Activated effector memory CD4-positive, alpha-beta T cell treated with anti-CD3 and anti-CD28 coated beads, Interleukin-2, amount 50 U/mL, for 16 hours (primary cell): ENCODE measurements at places on chromosomes 7 and 10.
A peak's percentile ranks its signal among the peaks of the same experiment; 100 is the strongest.

DNA sequence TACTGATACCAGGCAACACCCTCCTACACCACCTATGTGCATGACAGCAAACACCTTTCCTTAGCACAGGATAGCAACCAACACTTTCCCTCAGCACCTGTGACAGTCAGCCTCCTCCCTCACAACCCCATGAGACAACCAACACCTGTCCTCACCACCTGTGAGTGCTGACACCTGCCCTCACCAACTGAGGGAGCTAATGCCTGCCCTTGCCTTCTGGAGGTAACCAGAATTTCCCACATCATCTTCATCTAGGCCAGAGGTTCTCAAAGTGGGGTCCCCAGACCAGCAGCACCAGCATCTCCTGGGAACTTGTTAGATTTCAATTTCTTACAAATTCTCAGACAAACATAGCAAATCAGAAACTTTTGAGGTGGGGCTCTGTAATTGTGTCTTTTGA is 112.5 kb downstream of the GRID1 start:
- peak; percentile 22 for DNase-seq

DNA sequence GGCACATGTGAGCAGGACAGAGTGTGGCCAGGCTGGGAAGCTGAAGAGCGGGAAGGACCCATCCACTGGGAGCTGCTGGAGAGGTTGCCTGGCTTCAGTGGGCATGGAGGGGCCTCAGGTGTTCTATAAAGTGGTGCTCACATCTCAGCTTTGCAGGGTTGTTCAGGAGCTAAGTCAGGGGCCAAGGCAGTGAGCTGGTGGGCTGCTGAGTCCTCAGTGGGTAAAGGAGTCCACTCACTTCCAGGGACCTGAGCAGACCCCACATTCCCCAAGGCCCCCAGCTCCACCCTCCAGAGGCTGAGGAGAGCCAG is 28.8 kb upstream of the C10orf53 start:
- peak; percentile 57 for DNase-seq

DNA sequence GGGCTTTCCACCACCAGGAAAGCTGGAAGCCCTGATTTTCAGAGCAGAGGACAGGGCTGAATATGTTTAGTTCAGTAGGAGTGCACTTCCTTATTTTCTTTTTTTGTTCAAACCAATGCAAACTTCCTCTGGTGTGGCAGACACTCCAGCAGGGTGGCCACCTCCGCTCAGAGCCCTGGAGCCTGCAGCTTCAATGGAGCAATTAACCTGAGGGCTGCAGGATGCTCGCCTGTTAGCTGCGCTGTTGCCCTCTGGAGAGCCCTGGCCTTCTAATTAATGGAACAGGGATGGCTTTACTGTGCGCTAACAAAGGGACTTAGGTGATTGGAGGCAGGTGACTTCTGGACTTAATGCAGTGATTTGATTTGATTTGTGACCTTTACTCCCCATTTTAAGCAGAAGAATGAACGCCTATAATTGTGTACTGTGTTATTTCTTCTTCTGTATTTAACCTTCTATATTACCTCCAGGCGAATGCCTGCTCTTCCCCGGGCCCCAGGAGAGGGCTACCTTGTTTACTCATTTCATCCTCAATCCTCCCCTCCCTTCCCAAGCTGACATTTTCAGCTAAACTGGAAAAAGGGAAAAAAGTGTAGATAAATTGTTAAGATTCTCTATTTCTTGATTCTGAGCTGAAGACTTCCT is 123.0 kb upstream of the CTBP2 start:
- no peak for DNase-seq

DNA sequence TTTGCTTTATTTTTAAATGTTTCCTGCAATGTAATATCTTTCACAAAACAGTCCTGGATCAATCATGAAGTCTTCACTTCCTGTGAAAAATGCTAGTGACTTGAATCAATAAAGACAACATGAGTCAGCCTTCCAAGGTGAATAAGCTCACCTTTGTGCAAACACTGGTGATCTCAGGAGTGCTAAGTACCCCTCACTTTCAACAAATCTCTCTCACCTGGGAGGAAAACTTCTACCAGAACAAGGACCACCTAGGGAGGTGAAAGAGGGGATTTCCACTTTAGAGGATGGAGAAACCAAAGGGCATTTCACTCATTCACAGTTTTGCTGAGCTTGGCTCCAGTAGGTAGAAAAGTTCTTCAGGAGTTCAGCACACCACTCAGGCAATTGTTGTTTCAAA is 64.8 kb downstream of the CALD1 start:
- DNase-seq, result no peak

DNA sequence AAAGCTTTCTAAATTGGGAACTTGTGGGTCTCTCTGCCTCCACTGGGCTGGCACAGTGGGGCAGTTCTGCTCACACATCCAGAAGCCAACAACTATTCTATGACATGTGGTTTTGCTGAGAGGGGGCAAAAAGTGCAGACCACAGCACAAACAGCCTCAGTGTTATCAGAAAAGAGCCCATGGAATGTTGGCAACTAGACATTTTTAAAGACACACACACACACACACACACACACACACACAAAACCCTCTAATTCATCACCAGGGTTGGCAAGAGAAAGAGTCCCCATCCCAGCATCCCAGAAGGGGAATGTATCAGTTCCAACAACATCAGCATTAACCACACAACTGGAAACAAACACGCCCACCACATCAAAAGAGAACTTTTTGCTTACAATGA is 117.1 kb downstream of the FGFR2 start:
- no peak for DNase-seq

- no peak for DNase-seq
These were observed 18.7 kb downstream of the SRRM3 start for GRCh38 chr7:76220185-76221057.

DNA sequence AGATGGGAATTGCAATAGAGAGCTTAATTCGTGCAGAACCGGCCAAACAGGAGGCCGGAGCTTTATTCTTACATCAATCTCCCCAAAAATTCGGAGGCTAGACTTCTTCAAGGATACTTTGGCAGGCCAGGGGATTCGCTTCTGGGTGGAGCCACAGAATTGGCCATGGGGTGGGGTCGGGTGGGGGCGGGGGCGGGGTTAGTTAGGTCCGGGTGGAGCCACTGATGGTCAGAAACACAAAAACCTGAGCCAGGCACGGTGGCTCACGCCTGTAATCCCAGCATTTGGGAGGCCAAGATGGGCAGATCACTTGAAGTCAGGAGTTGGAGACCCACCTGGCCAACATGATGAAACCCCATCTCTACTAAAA is 87.5 kb downstream of the SEPTIN14 start:
- no peak for DNase-seq

- DNase-seq, result no peak
These were observed 122.9 kb upstream of the GLI3 start for GRCh38 chr7:42359946-42360345.

DNA sequence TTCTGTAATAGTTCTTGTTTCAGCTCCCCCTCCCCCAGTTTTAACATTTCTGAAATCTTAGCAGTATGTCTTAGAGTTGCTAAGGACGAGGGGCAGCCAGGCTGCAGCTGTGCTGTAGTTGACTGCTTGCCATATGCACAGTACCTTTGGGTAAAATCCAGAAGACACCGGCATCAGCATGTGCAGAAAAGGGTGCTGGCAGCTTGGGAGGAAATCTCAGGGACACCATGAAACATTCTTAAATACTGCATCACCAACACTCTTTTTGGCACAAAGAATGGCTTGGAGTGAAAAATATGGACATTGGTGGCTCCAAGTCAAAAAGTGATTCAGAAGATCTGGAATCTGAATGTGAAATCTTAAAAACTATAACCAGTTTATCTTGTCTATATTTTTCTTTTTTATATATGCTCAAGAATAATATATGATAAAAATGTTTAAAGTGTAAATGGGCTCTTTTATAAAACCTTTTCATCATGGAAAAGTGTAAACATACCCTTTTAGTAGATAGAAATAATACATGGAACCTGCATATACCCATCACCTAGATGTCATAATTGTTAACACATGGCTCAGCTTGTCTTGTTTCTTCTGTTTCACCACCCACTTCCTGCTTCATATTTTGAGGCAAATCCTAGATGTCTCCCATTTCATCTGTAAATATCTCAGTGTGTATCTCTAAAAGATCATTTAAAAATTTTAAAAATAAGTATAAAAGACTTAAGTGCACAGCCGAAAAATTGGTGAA is 34.4 kb upstream of the ARMS2 start:
- no peak for DNase-seq
